Stimulated activated CD4-positive, alpha-beta T cell treated with anti-CD3 and anti-CD28 coated beads, Interleukin-1b, Interleukin-23, amount 100 ng/mL, for 1 hour (primary cell): ENCODE measurements at places on chromosomes 11 and 22.

DNA sequence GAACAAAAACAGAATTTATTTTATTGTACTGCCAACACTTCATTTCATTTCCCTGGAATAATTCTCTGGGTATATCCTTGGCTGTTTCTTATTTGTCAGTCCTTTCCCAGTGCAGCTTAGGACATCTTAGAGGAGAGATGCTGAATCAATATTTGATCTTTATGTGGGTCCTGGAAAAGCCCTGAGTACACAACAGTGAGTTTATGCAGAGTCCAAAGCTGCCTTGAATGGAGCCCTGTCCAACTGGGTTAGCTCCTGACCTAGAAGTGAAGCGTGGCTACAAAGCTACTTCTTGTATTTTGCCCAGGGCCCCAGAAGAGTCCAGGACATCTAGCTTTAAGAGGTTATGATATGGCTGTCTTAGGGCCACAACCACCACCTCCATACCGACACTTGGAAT is 378.0 kb upstream of the FAT3 start:
- DNase-seq, result no peak

DNA sequence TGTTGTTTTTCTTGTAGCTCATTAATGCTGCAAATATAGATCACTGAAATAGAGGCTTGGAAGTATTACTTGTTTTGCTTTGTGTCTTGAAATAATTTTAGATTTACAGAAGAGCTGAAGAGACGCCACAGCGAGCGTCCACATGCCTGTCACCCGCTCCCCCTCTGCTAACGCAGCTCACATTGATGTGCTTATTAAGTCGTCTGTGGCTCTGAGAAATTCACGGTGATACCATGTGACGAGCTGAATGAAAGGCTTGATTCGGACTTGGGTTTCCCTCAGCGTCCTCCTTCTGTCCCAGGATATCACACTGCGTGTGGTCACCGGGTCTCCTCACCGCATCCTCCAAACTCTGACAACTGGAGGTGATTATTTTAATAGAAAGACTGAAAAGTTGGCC is 365.4 kb downstream of the BRD1 start:
- no peak for DNase-seq

DNA sequence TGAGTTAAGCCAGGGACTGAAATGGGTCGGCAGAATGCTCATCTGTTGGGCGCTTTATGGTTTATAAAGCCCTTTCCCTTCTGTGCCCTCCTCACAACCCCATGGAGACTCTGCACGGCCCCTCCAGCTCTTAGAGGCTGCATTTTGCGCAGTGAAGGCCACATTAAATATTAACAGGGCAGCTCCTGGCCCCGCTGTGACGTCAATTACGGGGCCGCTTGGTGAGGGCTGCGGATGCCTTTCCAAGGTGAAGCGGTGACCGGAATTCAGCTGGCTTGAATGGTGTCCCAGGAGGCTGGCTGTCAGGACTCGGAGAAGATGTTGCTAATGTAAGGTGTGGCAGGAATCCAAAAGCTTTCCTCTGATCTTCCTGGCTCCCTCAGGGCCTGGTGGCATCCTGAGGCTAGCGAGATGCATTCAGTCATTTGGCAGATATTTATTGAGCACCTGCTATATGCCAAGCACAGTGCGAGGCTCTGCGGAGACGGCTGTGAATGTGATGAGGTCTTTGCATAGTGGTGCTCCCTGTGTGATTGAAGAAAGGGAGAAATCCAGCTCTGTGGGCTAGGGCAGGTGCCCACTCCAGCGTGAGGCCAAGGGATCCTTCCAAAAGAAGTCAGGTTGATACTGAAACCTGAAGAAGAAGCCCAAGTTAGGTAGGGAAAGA is 10.4 kb upstream of the YWHAH start:
- no peak for DNase-seq

DNA sequence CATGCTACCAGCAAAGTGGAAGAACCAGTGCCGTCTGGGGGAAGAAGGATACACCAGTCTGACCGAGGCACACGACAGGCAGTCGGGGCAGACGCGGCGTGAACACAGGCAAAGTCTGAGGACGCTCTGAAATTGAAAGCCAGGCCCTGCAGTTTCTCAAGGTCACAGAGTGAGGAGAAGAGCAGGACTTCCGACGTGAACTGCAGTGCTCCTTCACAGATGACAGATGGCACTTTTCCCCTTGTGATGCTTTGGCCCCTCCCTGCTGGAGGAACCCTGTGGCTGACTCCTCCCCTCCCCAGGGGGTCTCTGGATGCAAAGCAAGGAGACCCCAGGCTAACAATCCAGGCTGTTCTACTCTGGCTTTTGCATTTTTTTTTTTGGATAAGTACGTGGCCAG is 19.6 kb upstream of the JAM3 start:
- no peak for DNase-seq

- no peak for DNase-seq
These were observed 3.3 kb upstream of the DIXDC1 start for GRCh38 chr11:111933872-111934271.

- no peak for DNase-seq
These were observed 7.1 kb downstream of the POLR3H start for GRCh38 chr22:41537203-41537602.

- DNase-seq, result no peak
These were observed 107.7 kb downstream of the GRAMD1B start for GRCh38 chr11:123537726-123538125.

DNA sequence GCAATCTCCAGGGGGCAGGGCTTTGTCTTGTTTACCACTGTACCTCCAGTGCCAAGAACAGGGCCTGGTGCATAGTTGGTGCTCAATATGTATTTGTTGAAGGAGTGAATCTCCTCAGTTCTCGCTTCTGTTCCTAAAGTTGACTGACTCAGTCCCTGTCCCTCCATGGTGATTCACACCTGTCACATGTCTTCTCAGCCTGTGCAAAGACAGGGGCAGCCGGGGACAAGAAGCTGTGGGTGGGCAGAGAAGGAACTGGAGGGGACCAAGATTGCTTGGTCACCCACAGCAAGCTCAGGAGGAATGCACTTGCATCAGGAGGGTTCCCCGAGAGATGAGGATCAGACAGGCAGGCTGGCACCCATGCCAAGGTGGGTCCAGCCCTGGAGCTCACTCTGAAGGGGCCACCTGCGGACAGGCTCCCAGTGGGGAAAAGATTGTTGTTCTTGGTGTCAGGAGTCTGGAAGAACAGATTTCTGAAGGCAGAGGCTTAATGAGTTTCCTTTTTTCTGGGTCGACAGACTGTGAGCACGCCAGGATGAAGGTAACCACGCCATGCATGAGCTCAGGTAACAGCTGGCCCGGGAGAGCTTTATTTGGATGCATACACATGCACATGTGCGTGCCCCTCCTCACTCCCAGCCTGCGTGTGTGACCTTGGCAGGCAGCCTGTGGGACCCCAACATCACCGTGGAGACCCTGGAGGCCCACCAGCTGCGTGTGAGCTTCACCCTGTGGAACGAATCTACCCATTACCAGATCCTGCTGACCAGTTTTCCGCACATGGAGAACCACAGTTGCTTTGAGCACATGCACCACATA is 16.9 kb downstream of the IL17RA start:
- DNase-seq, result no peak

- no peak for DNase-seq
These were observed 114.2 kb upstream of the TP53AIP1 start for GRCh38 chr11:129056916-129057315.

DNA sequence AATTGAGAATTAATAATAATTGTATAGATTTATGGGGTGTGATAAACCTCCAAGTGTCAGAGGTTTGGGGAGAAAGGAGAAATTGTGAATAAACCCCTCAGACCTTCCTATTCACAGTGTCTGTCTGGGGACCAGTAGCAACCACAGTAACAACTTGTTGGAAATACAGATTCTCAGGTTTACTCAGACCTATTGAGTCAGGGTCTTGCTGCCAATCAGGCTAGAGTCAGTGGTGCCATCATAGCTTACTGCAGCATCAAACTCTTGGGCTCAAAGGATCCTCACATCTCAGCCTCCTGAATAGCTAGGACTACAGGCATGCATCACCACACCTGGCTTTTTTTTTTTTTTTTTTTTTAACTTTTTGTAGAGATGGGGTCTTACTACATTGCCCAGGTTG is 17.3 kb downstream of the SLC3A2 start:
- no peak for DNase-seq

- DNase-seq, result no peak
These were observed 38.4 kb downstream of the GRK3 start for GRCh38 chr22:25602916-25603315.

DNA sequence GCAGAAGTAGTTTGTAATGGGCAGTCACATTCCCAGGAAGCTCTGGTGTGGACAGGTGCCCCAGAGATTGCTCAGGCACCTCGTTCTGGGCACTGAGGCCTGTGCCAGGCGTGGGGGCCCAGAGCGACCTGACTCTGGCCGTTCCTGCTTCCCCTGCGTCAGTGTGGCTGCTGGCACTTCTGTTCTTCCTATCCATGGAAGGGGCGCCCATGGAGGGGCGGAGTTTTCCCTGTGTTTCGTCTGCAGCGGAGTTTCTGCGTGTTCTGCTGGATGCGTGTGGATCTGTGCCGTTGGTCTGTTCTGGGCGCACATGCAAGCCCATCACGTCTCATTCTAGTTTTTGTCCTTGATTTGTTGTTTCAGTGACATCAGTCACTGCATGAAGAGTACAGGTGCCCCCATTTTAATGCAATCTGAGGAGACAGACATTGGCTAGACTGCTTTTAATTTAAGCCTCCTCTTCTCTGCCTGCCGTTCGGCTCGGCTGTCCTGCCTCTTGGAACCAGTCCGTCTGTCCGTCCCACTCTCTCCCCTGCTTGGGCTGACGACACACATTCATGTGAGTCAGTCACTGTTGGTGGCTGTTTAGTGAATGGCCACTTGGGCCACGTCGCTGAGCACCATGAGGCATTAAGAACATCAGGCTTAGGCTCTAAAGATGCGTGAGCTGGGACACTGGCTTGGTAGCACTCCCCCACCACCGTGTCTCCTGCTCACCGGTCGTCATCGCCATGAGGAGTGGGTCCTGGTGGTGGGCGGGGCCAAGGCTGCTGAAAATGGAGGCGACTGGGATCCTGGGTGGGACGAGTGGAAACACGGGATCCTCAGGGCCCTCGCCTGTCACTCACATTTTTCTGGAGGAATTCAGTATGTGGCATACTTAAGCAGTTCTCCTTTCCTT is 255.8 kb downstream of the TBC1D22A start:
- no peak for DNase-seq

GRCh38 chr11:74731301-74732094 is at the start of gene CHRDL2:
Gene CHRDL2 (minus strand): TSS chr11:74731426. CDS start chr11:74730888, 538 bp downstream.
- DNase-seq, result no peak

- no peak for DNase-seq
These were observed 843 bp downstream of the OR56B1 start for GRCh38 chr11:5737091-5737490.

- no peak for DNase-seq
These were observed 141.6 kb downstream of the TRPC6 start for GRCh38 chr11:101442171-101442570.

- DNase-seq, result no peak
These were observed 57.5 kb downstream of the TIMP3 start for GRCh38 chr22:32858957-32859356.

GRCh38 chr11:102177974-102178631 is 67.9 kb downstream of the YAP1 start:
- no peak for DNase-seq

DNA sequence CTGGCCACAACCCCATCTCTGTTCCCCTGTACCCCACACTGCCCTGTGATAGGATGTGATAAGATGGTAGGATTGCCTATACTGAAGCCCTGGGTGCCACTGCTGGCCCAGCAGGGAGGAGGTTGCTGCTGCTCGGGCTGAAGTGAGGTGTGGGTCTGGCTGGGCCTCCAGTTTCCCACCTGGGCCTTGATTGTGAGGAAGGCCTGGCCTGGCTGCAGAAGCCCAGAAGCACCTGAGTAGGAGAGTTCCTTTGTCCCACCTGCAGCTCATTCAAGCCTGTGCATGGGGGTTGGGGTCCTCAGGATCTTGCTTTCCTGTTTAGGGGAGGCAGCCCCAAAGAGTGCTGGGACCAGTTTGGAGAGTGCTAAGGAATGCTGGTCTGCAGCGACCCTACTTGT is 3.3 kb downstream of the ST3GAL4 start:
- no peak for DNase-seq

DNA sequence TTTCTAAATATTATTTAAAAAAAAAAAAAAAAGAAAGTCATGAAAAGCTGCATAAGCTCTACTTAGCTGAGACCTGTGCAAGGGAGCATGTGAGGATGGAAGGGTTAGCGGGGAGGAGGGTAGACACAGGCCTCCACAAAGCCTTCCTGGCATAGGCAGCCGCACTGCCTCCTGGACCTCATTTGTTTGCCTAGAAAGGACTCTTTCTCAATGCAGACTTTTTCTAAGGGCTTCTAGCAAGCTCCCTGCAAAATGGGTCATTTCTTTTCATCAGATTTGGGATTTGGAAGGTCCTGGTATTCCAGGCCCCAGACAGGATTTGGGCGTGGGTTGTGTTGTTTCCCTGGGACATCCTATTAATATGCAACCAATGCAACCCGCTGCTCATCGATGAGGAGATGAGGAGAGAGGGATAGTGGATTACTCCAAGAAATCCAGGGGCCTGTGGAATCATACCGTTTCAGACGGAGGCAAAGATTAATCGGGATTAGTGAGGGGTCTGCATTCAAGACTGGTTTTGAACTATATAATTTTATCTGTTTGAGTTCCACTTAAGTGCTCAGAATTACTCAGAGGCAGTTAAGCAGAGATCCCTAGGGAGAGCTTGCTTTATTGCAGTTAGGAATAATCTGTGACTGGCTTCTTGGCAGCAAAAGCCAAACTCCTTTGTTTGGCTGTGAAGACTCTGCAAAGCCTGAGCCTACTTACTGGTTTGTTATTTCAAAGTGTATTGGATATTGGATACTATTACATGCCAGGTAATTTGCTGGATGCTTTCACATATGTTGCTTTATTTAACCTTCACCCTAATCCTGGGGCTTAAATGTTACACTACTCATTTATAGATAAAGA is 106.9 kb upstream of the NAV2 start:
- DNase-seq, result no peak

- DNase-seq, result no peak
These were observed 22.5 kb upstream of the KRTAP5-7 start for GRCh38 chr11:71504531-71504930.

GRCh38 chr11:47005441-47005840 is 68.9 kb downstream of the CSTPP1 start:
- DNase-seq, result no peak

DNA sequence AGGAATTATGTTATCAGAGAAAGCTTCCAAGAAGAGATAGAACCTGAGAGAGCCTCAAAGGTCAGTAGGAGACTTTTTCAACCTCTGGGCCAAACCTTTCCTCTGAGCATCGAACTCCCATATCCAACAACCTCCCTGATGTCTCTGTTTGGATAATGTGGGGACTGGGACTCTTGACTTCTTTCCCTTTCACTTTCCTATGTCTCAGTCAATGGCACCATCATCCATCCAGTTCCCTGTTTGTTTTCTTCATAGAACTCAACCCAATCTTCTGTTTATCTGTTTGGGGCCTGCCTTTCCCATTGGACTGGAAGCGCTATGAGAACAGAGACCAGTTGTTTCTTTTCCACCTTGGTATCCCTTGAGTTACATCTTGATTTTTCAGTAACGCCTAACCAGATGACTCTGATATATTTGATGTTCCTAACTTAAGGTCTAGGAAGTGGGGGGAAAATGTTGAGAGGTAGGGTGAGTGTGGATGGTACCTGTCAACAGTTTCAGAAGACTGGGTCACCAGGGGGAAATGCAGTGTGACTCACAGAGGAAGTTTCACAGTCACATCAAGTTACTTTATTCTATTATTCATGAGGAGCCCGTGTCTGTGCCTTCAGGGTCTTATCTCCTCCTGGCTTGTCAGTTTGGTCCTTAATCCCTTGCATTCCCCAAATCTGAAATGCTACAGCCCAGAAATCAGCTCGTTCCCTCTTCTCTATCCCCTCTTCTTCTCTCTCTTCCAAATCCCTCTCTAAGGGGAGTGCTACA is 4.5 kb upstream of the KCNE3 start:
- no peak for DNase-seq

GRCh38 chr22:39967996-39968972 is 8.1 kb downstream of the TMA7B start:
- DNase-seq, result no peak
